ENCODE measurements at places on chromosomes 12 and 14.

- no peak for DNase-seq
Measured at GRCh38 chr12:69998922-69999321, 173.9 kb downstream of the MYRFL start.

DNA sequence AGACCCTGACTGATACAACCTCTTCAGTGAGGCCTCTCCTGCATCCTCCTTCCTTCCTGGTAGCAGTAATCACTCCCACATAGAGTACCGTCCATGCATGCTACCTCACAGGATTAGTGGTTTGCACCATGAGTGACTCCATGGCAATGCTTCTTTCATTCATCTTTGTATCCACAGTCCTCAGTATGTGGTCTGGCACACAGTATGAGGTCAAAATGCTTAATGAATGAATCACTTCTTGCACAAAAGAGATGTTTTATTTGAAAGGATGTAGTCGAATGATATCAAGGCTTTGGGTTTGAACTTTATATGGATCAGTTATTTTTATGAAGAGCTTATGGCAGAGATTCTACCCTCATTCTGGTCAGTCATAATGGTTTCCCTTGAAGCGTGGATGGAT is 42.2 kb downstream of the KCNA5 start:
- no peak for DNase-seq

GRCh38 chr14:25933731-25934130 is 664.1 kb downstream of the NOVA1 start:
- no peak for DNase-seq

- DNase-seq: peak; percentile 99
Measured at GRCh38 chr14:30223385-30223785, 295.7 kb upstream of the PRKD1 start.

GRCh38 chr12:33581613-33582122 is 142.0 kb upstream of the SYT10 start:
- no peak for DNase-seq

GRCh38 chr14:24921903-24922302 is 128.0 kb downstream of the STXBP6 start:
- DNase-seq: no peak

DNA sequence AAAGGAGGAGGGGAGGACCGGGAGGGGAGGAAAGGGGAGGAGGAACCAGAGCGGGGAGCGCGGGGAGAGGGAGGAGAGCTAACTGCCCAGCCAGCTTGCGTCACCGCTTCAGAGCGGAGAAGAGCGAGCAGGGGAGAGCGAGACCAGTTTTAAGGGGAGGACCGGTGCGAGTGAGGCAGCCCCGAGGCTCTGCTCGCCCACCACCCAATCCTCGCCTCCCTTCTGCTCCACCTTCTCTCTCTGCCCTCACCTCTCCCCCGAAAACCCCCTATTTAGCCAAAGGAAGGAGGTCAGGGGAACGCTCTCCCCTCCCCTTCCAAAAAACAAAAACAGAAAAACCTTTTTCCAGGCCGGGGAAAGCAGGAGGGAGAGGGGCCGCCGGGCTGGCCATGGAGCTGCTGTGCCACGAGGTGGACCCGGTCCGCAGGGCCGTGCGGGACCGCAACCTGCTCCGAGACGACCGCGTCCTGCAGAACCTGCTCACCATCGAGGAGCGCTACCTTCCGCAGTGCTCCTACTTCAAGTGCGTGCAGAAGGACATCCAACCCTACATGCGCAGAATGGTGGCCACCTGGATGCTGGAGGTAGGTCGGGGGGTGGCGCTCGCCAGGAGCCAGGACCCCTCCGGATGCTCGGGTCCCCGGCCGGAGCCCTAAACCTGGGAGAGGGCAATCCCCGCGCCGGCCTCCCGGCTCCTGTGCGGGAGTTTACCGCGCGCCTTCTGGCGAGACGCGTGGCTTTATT is at the start of gene CCND2:
Gene CCND2 (plus strand): TSS at position 111 of the 744 bp plus-strand sequence. CDS start 279 bp downstream, at position 390.
- DNase-seq: peak; percentile 83

DNA sequence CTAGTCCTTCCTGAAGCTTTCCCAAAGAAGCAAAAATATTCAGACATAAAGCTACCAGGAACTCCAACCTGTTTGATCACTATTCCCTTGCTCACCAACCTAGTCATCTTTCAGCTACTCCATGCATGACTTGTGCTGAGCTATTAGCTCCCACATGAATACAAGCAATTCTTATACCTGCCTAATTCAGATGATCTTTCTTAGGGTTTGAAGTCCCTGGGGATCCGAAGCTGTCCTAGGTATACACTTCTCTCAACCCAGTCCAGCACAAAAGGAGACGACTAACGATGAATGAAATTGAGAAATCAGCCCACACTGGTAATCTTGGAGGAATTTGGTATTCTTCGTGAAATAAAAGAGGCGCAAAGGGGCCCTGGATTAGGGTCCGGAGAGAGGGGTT is 631 bp upstream of the PTGR2 start:
- DNase-seq: no peak

- DNase-seq: no peak
Measured at GRCh38 chr14:59359431-59360124, 105.6 kb downstream of the GPR135 start.

DNA sequence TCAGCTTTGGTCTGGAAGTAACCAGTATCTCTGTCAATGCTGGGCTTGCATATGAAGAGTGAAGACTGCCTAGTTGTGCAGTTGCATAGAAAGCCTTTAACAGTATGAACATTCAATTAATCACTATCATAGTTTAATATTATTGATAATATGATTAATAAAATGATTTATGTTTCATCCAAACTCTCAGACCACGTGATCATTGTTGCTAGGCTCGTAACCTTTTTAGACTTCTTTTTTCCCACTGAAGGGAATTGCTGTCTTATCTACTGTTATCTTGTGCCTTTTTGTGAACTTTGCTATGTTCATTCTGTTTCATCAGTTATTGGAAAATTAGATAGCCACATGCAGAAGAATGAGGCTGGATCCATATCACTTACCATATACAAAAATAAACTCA is 536.4 kb upstream of the NOVA1 start:
- DNase-seq: no peak

DNA sequence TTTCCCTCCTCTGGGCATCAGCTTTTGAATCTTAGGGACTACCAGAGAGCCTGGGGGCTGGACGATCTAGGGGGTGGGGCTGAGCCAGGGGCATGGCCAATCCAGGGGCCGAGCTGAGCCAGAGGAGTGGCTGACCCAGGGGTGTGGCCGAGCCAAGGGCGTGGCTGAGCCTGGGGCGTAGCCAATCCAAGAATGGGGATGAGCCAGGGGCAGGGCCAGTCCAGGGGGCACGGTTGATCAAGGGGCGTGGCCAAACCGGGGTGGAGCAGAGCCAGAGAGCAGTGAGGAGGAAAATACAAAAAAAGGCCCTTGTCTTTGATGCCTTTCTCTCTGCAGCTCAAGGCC is 219.3 kb upstream of the NOS1 start:
- peak; percentile 12 for DNase-seq

GRCh38 chr12:77366616-77367015 is 301.2 kb upstream of the E2F7 start:
- no peak for DNase-seq

DNA sequence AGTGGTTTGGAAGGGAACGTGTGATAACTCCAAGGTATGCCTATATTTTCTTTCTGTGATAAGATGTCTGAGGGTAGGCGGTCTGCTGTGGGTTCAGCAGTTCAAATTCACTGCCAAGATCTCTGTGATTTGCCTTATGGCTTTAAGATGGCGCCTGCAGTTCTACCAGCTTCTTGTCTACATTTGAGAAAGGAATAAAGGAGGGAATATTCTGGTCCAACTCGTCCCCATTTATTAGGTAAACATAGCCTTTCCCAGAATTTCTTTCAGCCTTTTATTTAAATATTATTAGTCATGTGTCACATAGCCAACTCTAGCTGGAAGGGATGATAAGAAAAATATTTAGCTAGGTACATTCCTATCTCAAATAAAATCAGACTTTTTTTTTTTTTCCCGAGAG is 48.8 kb downstream of the KCNJ8 start:
- DNase-seq: no peak

All from dermis microvascular lymphatic vessel endothelial cell (primary cell).